ENCODE measurements at places on chromosomes 7 and 10. TPM values are rescaled to one million over a fixed set of nuclear protein-coding genes. Genes with fewer than 3 reads are reported as not detected.

GRCh38 chr10:93913706-93914105 is 19.9 kb downstream of the SLC35G1 start:
- no peak for DNase-seq

DNA sequence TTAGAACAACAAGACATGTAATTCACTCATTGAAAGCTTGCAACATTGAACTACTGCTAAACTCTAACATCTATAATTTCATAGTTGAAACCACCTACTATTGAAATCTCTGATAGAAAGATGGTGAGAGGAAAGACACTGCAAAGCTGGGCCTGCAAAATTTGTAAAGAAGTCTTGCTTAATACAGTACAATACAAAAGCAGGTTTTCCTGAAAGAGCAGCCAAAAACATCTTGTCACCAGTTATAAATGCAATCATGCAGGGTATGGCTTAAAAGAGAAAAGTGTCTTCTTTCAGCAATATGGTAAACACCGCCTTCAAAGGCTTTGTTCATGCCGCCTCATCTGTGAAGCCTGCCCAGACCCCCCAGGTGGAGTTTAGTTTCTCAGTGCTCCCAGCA is 109.2 kb downstream of the ANK3 start:
- DNase-seq: no peak

DNA sequence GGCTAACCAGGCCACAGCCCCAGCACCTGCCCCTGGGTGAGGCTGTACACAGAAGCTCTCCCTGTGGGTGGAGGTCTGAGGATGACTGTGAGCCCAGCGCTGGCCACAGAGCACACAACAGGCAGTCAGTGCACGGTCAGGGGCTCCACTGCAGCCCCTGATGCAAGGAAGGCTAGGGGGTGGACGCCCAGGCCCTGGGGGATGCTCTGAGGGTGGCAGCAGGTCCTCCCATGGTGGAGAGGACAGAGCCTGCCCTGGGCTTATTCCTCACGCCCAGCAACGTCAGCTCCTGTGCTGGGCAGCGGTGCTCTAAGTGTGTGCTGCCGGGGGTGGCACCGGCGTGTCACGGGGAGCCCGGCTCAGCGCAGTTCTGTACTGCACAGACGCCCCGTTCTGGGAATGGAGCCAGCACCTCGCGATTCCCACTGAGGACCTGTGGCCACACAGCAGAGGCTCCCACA is 223.2 kb downstream of the MAD1L1 start:
- DNase-seq: no peak

RNF32 gene
- polyA plus RNA-seq: 4.7 TPM

DNA sequence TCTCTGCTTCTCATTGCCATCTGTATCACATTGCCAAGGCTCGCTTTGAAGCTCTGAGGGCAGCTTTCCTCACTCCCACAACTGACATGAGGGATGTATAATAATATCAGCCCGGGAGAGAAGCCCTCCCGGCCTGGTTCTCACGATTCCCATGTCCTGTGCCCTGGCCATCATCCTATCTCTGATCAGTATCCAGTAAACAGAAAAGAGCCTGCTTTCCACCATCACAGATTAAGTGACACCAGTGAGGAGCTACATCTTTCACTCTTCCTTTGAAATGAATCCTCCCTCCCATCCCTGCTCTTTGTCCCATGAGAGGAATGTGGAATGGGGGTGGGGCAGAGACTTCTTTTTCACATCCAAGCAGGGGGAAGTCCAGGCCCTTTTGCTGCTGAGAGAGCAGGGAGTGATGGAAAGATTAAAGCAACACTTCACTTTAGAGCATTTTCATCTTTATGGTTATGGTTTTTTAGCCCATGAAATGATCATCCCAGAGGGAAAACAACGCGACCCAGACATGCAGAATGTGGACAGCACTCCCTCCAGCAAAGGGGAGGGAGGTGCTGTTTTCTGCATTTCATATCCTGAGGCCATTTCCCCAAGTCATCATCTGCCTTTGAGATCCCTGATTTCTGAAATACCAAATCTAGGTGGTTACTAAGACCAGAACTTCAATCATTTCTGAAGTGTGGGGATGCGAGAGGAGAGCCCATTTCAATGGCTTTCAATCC is 84.6 kb upstream of the LYZL1 start:
- DNase-seq: no peak

Measured in immature natural killer cell (primary cell).